Activated T-helper 2 cell treated with anti-CD3 and anti-CD28 coated beads, Interferon-gamma antibody, Interleukin-2, Interleukin-4, amounts not matched to agents 10 μg/mL and 5 μg/mL and 100 μg/mL, durations not matched to agents 14 hours and 24 hours and 36 hours (primary cell): ENCODE measurements at places on chromosomes 7 and 10. TPM values are rescaled to one million over a fixed set of nuclear protein-coding genes. Genes with fewer than 3 reads are reported as not detected.

Gene ALOX5
- 0.21 and 0.32 TPM in 2 replicates for total RNA-seq

Gene CTAGE8
- total RNA-seq = 1.2 and 2.1 TPM in 2 replicates

Gene FBH1
- total RNA-seq = 57.2 and 58.0 TPM in 2 replicates

Gene UROS
- 45.3 and 46.9 TPM in 2 replicates for total RNA-seq

Gene WDR86
- total RNA-seq = not detected in 2 replicates

Gene TRIM50
- total RNA-seq = not detected in 2 replicates

Gene WBP1L
- total RNA-seq = 18.0 and 19.9 TPM in 2 replicates

Gene NKX2-3
- total RNA-seq = not detected in 2 replicates

Gene ENKUR
- total RNA-seq = not detected in 2 replicates

Gene PYROXD2
- total RNA-seq = 2.8 and 4.0 TPM in 2 replicates

Gene DLX5
- total RNA-seq = not detected in 2 replicates

Gene CTNNA3
- not detected in 2 replicates for total RNA-seq

Gene SVIL
- 9.8 and 16.5 TPM in 2 replicates for total RNA-seq

Gene KCNMA1
- total RNA-seq = 0.14 and 0.21 TPM in 2 replicates

Gene SPOCK2
- 135 and 137 TPM in 2 replicates for total RNA-seq

Gene C10orf67
- not detected in 2 replicates for total RNA-seq

Gene SAP25
- 11.3 and 11.8 TPM in 2 replicates for total RNA-seq

Gene ITGB8
- 0.05 TPM in 1 of 2 replicates, not detected in the other for total RNA-seq

Gene SLC25A13
- 28.8 and 35.4 TPM in 2 replicates for total RNA-seq

Gene WAPL
- 50.0 and 51.4 TPM in 2 replicates for total RNA-seq

Gene CALML3
- not detected in 2 replicates for total RNA-seq

Gene SRGN
- total RNA-seq = 1,340 and 1,350 TPM in 2 replicates

Gene SCART1
- total RNA-seq = 1.3 and 1.4 TPM in 2 replicates

Gene ZFAND4
- total RNA-seq = 9.2 and 9.3 TPM in 2 replicates

Gene CYP3A4
- not detected in 2 replicates for total RNA-seq

Gene IFIT3
- 0.74 and 0.94 TPM in 2 replicates for total RNA-seq

Gene CPA1
- not detected in 2 replicates for total RNA-seq

Gene ABCB1
- 1.9 and 2.0 TPM in 2 replicates for total RNA-seq

Gene KLF14
- not detected in 2 replicates for total RNA-seq

Gene SSMEM1
- not detected in 2 replicates for total RNA-seq

Gene SPDYE6
- total RNA-seq = not detected in 2 replicates

Gene TFAM
- total RNA-seq = 85.0 and 86.6 TPM in 2 replicates

Gene SYT15B
- total RNA-seq = 0.21 and 0.23 TPM in 2 replicates

Gene BAIAP2L1
- 1.9 TPM in 2 replicates for total RNA-seq

Gene BMPER
- not detected in 2 replicates for total RNA-seq

Gene C10orf62
- not detected in 2 replicates for total RNA-seq

Gene MUC12
- total RNA-seq = 0.85 and 1.4 TPM in 2 replicates

Gene ZC3HAV1L
- total RNA-seq = 38.2 and 39.4 TPM in 2 replicates

Gene MYO1G
- total RNA-seq = 442 and 450 TPM in 2 replicates

Gene ADCYAP1R1
- total RNA-seq = not detected in 2 replicates

Gene NODAL
- total RNA-seq = not detected in 2 replicates

Gene PDZD7
- total RNA-seq = 0.53 and 0.64 TPM in 2 replicates

Gene ADAM12
- 0.02 and 0.05 TPM in 2 replicates for total RNA-seq

Gene AKR1C4
- not detected in 2 replicates for total RNA-seq

Gene CFAP69
- 0.34 and 0.51 TPM in 2 replicates for total RNA-seq

Gene CYP26A1
- not detected in 2 replicates for total RNA-seq

Gene PRKCQ
- total RNA-seq = 40.0 and 40.8 TPM in 2 replicates

Gene PNLIPRP3
- total RNA-seq = not detected in 2 replicates
